ENCODE measurements at places on chromosomes 13 and 19.

DNA sequence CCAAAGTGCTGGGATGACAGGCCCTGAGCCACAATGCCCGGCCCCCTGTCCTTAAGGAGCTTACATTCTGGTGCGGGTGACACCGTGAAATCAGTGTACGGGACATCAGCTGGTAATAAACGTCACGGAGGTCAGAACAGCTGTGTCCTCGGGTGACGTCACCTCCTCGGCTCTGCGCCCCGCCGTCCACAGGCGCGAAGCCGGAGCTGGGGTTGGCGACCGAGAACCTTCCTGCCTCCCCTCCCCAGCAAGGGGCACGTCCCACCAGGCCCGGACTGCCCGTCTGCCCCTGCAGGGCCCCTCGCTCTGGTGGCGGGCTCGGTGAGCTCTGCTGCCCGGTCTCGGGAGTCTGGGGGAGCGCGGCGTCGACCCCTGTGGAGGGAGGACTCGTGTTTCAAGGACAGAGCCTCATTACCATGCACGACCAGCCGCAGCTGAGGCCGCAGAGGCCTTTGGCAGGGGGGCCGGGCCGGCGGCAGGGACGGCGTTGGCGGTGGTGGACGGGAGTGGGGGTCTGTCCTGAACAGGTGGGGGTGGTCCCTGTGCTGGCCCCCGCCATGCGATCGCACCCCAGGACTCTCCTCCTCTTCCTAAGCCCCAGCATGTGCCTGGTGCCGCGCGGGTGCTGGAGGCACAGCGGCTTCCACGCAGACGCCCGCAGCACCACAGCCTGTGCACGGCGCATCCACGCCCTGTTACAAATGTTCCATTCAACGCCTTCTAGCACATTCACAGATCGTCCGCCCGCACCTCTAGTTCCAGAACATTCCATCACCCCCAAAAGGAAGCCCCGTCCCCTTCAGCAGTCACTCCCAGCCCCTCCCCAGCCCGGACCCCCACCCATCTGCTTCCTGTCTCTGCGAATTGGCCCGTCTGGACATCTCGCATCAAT lies 5.4 kb downstream of the LINGO3 start:
- DNase-seq: no peak

DNA sequence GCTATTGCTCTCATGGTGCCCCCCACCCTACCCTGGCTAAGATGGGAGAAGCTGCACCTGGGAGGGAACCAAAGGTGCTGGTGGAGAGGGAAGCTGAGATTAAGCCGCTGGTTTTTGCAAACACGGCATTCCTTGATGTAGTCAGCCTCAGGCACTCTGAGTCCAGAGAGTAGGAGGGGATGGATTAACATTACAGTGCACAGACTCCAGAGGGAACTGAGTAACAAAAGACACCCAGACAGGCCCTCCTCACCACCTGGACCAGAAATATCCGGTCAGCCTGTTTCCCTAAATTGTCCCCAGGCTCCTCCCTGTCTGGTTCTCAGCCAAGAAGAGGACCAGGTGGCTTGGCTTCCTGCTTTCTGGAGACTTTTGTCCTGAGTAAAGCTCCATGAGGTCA lies 28.9 kb upstream of the PABPC3 start:
- no peak for DNase-seq

GRCh38 chr13:114145256-114145655 lies 12.8 kb upstream of the RASA3 start:
- no peak for DNase-seq

DNA sequence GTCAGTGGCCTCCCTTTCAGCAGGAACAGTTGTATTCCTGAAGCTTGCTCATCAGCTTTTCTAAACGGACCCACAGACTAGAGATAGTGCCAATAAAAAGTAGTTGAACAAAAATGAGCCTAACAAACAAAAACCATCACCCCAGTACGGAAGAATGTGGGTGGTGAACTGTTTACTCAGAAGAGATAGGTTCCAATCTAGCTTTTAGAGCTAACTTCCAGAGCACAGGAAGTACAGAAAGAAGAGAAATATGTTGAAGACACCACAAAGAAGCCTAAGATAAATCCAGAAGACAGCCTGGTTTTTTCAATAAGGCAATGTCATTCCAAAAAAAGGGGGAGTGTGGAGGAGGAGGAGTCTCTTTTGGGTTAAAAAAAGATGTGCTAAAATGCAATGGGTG lies 2.8 kb upstream of the LMO7 start:
- no peak for DNase-seq

- DNase-seq: no peak
Measured at GRCh38 chr13:79112016-79112415, 294.0 kb downstream of the RBM26 start.

- no peak for DNase-seq
Measured at GRCh38 chr13:36157480-36157879, 26.3 kb upstream of the DCLK1 start.

- peak; percentile 81 for DNase-seq
Measured at GRCh38 chr19:45779231-45780145, 2.8 kb downstream of the DMPK start.

DNA sequence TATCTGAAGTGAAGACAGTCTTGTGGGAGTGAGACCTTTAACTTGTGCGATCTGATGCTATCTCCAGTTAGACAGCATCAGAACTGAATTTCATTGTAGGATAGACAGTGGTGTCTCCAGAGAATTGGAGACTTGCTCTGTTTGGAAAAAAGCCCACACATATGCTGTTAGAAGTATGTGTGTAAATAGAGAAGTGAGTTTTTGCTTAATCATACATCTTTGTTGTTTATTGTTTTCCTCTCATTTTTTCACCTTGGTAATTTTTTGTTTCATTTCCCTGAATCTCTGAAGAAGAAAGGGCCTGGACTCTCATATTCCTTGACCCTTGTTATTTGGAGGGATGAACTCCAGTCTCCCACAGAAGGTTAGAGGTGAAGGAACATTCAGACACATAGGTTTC lies 21.8 kb downstream of the FPR3 start:
- no peak for DNase-seq

GRCh38 chr13:82088781-82089180 lies 1747.9 kb upstream of the SPRY2 start:
- no peak for DNase-seq

DNA sequence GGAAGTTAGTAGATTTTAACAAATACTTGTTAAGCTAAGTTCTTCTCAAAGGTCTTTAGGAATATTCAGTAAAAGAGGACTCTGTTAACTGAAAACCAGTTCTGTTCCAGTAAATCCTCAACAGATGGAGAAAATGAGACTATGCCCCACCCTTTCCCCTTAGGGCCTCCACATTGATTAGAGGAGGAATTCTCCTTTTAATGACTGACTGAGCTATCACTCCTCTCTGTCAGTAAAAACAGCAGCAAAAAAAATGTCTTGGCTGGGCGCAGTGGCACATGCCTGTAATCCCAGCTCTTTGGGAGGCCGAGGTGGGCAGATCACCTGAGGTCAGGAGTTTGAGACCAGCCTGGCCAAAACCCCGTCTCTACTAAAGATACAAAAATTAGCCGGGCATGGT lies 50.1 kb downstream of the NLRP12 start:
- DNase-seq: no peak

- no peak for DNase-seq
Measured at GRCh38 chr19:7418596-7418995, 69.9 kb downstream of the ARHGEF18 start.

GRCh38 chr13:39374741-39375189 lies 228.2 kb downstream of the LHFPL6 start:
- DNase-seq: no peak

- no peak for DNase-seq
Measured at GRCh38 chr13:88314496-88314895, 643.3 kb downstream of the SLITRK5 start.

GRCh38 chr13:76792731-76793347 lies 93.4 kb downstream of the KCTD12 start:
- no peak for DNase-seq

GRCh38 chr13:44118881-44119280 lies 239.2 kb downstream of the LACC1 start:
- DNase-seq: no peak

GRCh38 chr13:23321535-23322241 lies 111.8 kb downstream of the SACS start:
- no peak for DNase-seq
